ENCODE measurements at places on chromosomes 6 and 20.

DNA sequence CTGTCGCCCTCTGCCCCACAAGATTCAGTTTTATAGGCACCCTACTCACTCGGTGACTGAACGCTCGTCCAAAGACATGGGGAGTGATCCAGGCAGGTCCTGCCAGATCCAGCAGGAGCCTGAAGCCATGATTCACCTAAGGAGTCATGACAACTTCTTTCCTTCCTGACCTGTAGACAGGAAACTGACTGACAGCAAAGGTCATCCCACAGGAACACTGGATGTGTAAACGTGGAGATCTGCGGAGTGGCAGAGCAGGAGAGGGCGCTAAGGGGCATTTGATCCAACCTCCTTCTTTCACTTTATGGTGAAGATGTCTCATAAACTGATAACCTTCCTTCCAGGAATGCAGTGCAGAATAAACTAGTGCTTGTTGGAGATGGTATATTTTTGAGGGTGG, 192.2 kb downstream of the GJA10 start:
- no peak for DNase-seq

GRCh38 chr6:75233092-75233615, 10.4 kb downstream of the COX7A2 start:
- no peak for DNase-seq

GRCh38 chr6:41585605-41586004, 39.4 kb downstream of the FOXP4 start:
- DNase-seq: no peak

GRCh38 chr6:35149891-35150566, 8.9 kb upstream of the TCP11 start:
- DNase-seq: no peak

GRCh38 chr6:127288705-127289104, 22.0 kb downstream of the RNF146 start:
- DNase-seq: no peak

DNA sequence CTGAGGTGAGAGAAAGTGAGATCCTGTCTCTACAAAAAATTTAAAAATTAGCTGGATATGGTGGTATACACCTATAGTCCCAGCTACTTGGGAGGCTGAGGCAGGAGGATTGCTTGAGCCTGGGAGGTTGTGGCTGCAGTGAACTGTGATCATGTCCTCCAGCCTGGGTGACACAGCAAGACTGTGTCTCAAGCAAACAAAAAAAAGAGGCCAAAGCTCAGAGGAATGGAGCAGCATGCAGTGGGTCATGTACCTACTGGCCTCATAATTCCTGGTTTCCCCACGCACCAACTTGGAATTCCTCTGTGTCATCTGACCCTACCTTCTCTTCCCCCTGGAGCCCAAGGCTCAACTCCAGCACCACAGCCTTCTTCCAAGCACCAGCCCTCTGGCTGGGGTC, 15.1 kb upstream of the PLEKHG1 start:
- DNase-seq: no peak

DNA sequence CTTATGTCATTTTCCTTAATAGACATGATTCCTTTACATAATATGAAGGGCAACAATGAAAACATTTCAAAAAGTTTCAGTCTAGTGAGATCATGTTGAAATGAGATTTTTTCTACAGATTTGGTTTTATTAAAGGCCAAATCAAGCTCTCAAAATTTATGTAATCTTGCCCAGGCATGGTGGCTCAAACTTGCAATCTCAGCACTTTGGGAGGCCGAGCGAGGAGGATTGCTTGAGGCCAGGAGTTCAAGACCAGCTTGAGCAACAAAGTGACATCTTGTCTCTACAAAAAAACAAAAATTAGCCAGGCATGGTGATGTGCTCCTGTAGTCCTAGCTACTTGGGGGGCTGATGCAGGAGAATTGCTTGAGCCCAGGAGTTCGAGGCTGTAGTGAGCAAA, 50.8 kb downstream of the LRP11 start:
- no peak for DNase-seq

DNA sequence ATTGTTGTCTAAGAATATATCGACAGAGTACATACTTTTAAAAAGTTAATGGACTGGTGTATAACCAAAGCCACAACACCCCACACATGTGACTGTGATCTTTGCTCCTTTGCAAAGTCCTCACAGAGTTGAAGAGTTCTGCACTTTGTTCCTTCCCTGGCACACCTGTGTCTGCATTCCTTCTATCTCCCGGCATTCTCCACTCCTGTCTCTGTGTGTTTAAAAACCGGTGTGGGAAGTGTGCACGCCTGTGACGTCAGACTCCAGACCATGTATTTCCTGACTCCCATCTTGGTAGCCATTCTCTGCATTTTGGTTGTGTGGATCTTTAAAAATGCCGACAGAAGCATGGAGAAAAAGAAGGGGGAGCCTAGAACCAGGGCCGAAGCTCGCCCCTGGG, at the start of gene IYD:
IYD (plus strand) TSS at position 251 of the 400 bp plus-strand sequence; CDS start at position 271, 20 bp downstream.
- no peak for DNase-seq

DNA sequence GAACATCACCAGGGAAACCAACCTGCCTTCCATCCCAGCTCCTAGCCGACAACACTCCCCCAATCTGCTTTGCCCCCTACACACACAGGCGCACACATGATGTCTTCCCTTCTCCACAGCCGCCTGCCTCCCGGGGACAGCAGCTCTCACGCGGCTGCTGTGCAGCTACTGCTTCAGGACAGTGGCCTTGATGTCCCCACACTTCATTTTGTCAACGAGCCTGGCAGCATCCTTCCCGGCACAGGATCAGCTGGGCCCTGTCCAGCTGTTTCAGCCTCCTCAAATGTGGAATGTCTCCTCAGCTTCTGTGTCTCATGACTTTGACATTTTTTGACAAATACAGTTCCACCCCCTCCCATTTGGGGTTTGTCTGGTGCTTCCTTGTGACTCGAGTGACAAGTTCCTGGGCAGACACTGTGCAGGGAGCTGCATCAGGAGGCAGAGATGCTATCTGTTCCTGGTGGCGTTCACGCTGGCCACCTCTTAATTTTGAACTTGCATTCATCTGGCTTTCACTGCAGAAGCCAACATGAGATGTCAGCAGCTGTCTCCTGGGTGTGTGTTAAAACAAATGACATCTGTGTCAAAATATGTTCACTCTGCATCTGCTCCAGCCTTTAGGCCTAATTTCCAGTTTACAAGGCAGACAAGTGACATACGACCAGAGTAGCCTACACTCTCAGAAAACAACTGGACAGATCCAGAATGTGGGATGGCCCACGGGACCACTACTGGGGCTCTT, 57.2 kb downstream of the GINS1 start:
- no peak for DNase-seq

DNA sequence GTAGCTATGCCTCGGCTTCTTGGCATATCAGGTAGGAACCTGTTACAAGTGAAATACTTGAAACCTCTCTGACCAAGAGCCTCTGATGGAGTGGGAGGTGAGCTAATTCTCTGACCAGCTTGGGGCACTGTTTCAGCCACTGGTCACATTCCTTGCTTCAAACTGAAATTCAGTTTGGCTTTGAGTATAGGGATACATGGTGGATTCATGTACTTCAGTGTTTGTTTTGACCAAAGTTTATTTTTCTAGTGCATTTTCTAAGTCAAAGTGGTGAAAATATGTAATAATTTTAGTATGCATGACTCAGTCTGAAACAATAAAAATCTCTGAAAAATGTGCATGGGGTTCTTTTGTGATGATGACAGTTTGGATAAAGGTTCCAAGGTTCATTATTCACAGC, 18.6 kb downstream of the TTPAL start:
- no peak for DNase-seq

GRCh38 chr6:17679726-17680125, 27.0 kb downstream of the NUP153 start:
- DNase-seq: no peak

GRCh38 chr20:50590348-50590664, 80.1 kb downstream of the PTPN1 start:
- no peak for DNase-seq

- peak; percentile 75 for DNase-seq
Observed at GRCh38 chr6:159941286-159942113, 27.4 kb upstream of the IGF2R start.

DNA sequence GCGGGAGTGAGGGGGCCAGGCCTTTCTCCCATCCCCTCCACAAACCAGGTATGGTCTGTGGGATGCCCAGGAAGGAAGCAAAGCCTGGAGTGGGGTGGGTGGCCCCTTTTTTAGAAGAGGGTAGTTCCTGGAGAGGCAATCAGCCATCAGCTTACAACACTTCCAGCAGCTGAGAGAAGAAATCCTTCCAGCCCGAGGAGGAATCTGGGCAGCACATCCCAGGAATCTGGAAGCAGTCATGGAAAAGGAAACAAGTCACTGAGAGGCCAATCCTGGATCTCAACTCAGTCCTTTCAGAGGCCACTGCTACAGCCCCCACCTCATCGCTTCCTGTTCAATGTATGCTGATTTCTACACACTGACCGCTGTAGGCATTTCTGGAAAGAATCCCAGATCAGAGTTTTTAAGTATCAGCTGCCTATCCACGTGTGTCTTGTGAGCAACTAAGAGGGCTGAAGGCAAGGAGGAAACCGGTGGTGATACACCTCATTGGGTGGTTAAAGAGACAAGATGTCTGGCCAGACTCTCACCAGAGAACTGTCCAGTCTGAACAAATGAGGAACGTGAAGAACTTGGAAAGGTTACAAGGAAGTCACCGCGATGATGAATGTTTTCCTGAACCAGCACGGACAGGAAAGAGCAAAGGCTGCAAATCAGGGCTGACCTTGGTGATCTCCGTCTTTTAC, 92.9 kb upstream of the SHLD1 start:
- DNase-seq: no peak

GRCh38 chr6:132887204-132887603, 72.8 kb downstream of the RPS12 start:
- no peak for DNase-seq

GRCh38 chr20:54174457-54175175, 830 bp upstream of the CYP24A1 start:
- DNase-seq: no peak

DNA sequence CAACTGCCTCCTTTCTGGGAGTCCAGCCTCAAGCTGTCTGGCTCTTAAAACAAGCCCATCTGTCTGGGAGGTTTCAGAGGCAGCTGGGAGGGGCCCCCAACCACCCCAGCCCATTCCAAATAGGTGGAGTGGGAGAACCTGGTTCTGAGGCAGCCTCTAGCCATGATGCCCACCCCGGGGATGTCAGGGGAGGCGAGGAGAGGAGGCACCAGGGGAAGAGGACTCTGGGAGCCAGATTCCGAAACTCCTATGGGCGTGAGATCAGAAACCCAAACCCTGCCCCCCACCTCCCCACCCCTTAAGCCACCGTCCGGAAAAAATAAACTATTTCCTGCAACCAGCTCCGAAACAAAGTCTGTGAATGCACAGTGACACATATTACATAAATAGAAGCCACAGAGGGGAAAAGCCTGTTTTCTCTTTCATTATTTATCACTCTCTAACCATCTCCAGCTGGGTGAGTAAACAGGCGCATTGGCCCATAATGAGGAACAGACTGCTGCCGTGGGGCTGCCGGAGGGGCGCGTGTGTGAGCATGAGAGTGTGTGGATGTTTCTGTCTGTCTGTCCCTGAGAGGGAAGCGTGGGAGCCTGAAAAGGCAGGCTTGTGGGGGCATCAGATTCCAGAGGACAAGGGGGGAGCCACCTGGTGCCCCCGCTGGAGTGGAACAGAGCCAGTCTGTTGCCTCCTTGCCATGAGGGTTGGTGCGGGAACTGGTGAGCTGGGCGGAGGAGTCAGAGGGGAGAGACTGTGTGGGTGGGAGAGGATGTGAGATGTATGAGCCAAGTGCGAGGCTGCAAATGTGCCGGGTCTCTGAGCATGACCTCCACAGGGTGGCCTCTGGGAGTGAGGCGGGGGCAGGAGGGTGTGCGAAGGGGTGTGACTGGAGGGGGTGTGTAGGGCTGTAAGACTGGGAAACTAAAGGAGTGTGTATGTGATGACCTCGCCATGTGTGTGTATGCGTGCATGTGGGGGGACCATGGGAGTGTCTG, 14.3 kb upstream of the FOXP4 start:
- peak; percentile 27 for DNase-seq

DNA sequence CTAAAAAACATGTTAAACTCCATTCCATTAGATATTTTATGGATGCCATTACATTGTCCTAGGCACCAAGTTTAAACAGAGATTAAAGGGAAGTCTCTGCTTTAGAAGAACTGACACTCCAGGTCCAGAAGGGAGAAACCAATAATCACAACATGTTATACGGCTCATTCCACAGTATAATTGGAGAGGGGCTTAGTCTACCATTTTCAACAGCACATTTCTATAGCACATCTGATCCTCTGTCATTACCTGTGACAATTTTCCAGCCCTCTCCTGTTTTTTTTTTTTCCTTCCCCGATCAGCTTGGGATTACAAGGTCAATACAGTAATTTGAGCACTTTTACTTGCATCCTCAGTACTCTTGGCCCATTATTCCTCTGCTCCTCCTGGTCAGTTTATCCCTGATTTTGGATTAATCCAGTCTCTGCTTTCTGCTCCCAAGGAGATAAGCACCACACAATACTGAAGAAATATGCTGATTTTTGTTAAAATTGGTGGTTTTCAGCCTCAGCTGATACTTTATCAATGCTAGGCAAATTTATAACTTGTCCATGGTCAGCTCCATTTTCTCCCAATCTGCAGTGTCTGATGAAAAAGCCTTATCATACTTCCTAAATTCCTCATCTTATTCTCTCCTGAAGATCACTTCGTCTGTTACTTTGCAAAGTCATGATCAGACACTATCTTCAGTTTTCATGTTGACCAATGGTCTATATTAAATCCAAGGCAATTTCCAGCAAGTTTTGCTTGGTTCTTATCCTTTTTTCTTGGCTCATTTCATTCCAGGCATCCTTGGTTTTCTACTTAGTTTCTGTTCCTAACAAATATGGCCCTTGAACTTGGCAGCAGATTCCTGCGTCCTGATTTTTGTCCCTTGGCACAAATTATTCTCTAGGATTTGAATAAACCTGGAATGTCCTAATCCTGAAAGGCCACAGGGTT, 30.8 kb upstream of the SYNCRIP start:
- DNase-seq: peak; percentile 45

- peak; percentile 84 for DNase-seq
Observed at GRCh38 chr6:5260111-5260620, 584 bp downstream of the LYRM4 start.

GRCh38 chr6:32075781-32076180, 33.4 kb downstream of the TNXB start:
- DNase-seq: peak; percentile 36

- DNase-seq: peak; percentile 18
Observed at GRCh38 chr6:31528821-31529328, at the start of gene MCCD1. MCCD1 (plus strand) TSS chr6:31528962; CDS start chr6:31529015, 53 bp downstream.

DNA sequence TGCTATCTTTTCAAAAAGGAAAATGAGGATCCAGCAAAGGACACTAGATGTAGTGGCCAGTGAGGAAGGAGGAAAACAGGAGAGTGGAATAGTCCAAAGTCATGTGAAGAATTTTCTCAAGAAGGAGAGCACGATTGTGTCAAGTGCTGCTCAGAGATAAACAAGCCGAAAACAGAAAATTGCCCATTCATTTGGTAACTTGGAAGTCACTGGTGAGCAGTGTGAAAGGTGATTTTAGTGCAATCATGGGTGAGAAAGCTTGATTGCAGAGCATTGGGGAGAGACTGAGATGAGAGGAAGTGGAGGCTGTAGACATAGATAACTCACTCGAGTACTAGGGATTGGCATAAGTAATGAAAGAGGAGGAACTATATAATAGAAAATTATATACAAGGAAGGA, 26.0 kb upstream of the PRDM1 start:
- DNase-seq: no peak
